Small intestine (tissue), 16 donors: ENCODE measurements at places on chromosomes 16 and 17. TPM values are rescaled to one million over a fixed set of nuclear protein-coding genes. Genes with fewer than 3 reads are reported as not detected.

DNA sequence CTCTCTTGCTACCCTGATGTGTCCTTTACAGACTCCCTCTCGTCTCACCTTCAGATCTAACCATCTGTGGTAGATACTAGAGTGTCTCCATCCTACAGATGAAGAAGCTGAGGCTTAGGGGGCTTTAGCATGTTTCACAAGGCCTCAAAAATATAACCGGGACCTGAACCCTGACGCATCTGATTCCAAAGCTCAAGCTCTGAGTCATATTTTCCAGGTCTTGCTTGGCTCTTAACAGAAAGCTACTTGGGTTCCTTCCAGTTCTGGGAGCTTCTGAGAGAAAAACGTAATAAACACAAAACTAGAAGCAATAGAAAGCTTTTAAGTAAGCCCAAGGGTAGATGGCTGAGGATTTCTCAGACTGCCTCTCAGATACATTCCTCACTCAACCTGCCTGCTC lies 224.3 kb upstream of the EEF2KMT start:
- no peaks in the 10 kb centered on the region for H3K4me1 ChIP-seq
- H3K27ac ChIP-seq: no peak overlapping the region
- no peaks in the 10 kb centered on the region for H3K36me3 ChIP-seq
- H3K4me3 ChIP-seq: no peak overlapping the region
- DNase-seq: no peak

DNA sequence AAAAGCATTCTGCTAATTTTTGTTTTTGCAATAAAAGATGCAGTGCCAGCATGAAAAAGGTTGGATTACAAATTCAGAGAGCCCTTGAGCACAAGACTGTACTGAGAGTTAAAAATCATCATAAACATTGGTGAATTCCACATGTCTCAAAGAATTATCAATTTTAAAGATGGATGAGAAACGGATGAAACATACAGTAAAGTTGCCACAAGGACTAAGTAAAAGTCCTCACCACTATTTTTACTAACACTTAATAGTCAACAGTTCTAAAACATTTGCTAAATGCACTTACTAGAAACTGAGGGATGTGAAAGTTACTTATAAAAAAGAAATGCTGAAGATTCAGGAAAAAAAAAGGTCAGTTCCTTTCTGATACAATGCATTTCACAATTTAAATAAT lies 25.8 kb upstream of the NACA2 start:
- H3K4me3 ChIP-seq: no peak overlapping the region
- no peak overlapping the region for H3K27ac ChIP-seq
- H3K27me3 ChIP-seq: no peaks in the 10 kb centered on the region
- no peaks in the 10 kb centered on the region for H3K36me3 ChIP-seq
- no peak for DNase-seq
- no peaks in the 10 kb centered on the region for H3K4me1 ChIP-seq

GRCh38 chr16:72952811-72953271 lies 95.1 kb downstream of the ZFHX3 start:
- DNase-seq: no peak
- no peak overlapping the region for H3K27ac ChIP-seq
- H3K27me3 ChIP-seq: no peaks in the 10 kb centered on the region
- no peaks in the 10 kb centered on the region for H3K4me1 ChIP-seq
- no peak overlapping the region for H3K4me3 ChIP-seq
- no peaks in the 10 kb centered on the region for H3K36me3 ChIP-seq

DNA sequence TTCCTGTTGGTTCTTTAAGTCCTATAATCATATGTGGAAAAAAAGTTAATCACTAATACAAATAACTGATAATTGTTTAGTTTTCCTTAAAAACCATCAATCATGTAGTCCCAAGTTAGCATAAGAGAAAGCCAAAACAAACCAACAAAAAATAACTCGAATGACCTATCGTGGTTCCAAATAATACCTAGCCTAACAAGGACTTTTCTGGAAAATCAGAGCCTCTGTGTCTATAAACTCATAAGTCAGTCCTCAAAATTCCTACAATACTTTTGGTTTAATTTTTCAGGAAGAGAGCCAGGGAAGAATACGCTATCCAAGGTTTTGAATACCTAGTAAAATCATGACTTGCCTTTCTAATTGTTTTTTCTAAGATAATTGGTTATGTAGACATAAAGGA lies 975.3 kb upstream of the SOX9 start:
- H3K36me3 ChIP-seq: no peaks in the 10 kb centered on the region
- no peak overlapping the region for H3K4me3 ChIP-seq
- no peak for DNase-seq
- no peak overlapping the region for H3K27ac ChIP-seq
- no peaks in the 10 kb centered on the region for H3K27me3 ChIP-seq

GRCh38 chr17:57623620-57624019 lies 121.5 kb downstream of the CCDC182 start:
- H3K4me1 ChIP-seq: no peaks in the 10 kb centered on the region
- no peak overlapping the region for H3K27ac ChIP-seq
- no peaks in the 10 kb centered on the region for H3K36me3 ChIP-seq
- DNase-seq: no peak
- no peaks in the 10 kb centered on the region for H3K27me3 ChIP-seq

DNA sequence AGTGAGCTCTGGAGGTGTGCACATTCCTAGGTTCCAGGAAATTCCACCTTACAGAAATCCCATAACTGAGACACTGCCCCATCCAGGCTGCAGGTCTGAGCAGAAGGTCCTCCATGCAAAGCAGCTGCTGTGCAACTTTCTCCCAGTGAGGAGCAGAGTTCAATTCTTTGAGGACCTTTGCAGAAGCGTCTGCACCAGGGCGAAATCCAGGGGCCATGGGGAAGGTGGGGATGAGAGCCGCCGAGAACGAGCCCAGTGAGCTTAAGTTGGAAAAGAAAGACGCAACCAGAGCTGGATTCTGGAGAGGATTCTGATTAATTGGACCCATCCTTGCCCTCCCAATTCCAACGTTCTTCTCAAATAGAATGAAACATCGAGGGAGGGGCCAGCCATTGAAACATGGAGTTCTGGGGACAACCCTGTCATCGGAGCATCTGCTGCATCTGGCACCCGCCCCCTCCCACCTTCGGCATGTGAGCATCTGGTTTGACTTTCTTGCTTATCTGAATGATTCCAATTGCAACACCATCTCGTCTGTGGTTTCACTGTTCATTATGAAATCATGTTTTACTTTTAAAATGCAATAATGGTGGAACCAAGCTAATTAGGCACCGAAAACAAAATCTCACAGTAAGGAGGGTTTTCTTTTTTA lies 190.6 kb upstream of the FOXF1 start:
- DNase-seq: no peak
- no peaks in the 10 kb centered on the region for H3K27me3 ChIP-seq
- no peak overlapping the region for H3K27ac ChIP-seq
- H3K4me3 ChIP-seq: no peak overlapping the region
- H3K4me1 ChIP-seq: no peaks in the 10 kb centered on the region

GRCh38 chr16:13780406-13781168 lies 139.4 kb upstream of the ERCC4 start:
- H3K27ac ChIP-seq: no peak overlapping the region
- H3K27me3 ChIP-seq: no peaks in the 10 kb centered on the region
- no peak overlapping the region for H3K4me3 ChIP-seq
- no peaks in the 10 kb centered on the region for H3K36me3 ChIP-seq

GRCh38 chr17:35252651-35253050 lies 9.8 kb downstream of the SLFN5 start:
- H3K4me3 ChIP-seq: no peak overlapping the region
- H3K27ac ChIP-seq: no peak overlapping the region
- no peak for DNase-seq
- H3K36me3 ChIP-seq: no peaks in the 10 kb centered on the region

- no peak for DNase-seq
- no peak overlapping the region for H3K4me3 ChIP-seq
- no peak overlapping the region for H3K27ac ChIP-seq
- H3K27me3 ChIP-seq: no peaks in the 10 kb centered on the region
- no peaks in the 10 kb centered on the region for H3K4me1 ChIP-seq
Measured at GRCh38 chr17:31085563-31085962, 9.2 kb upstream of the NF1 start.

DNA sequence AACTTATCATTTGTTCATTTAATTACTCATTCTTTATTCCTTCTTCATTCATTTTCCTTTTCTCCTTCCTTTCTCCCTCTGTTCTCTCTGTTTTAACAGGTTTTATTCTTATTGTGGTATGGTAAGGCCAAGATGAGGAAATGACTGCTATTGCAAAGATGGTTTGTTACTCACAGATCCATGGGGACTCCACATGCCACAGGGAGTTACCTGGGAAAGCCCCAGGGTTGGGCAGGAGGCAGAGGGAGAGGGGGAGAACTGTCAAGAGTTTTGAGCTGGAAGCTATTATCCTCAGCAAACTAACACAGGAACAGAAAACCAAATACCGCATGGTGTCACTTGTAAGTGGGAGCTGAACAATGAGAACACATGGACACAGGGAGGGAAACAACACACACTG lies 453.3 kb downstream of the WWOX start:
- no peaks in the 10 kb centered on the region for H3K4me1 ChIP-seq
- H3K27ac ChIP-seq: no peak overlapping the region
- no peak for DNase-seq
- no peaks in the 10 kb centered on the region for H3K36me3 ChIP-seq
- H3K27me3 ChIP-seq: no peaks in the 10 kb centered on the region

- peaks cover 2% of the 10 kb centered on the region for H3K36me3 ChIP-seq
- H3K27ac ChIP-seq: peak overlapping the region; percentile 96
- DNase-seq: no peak
Measured at GRCh38 chr17:75856062-75856756, 1.1 kb upstream of the WBP2 start.

DNA sequence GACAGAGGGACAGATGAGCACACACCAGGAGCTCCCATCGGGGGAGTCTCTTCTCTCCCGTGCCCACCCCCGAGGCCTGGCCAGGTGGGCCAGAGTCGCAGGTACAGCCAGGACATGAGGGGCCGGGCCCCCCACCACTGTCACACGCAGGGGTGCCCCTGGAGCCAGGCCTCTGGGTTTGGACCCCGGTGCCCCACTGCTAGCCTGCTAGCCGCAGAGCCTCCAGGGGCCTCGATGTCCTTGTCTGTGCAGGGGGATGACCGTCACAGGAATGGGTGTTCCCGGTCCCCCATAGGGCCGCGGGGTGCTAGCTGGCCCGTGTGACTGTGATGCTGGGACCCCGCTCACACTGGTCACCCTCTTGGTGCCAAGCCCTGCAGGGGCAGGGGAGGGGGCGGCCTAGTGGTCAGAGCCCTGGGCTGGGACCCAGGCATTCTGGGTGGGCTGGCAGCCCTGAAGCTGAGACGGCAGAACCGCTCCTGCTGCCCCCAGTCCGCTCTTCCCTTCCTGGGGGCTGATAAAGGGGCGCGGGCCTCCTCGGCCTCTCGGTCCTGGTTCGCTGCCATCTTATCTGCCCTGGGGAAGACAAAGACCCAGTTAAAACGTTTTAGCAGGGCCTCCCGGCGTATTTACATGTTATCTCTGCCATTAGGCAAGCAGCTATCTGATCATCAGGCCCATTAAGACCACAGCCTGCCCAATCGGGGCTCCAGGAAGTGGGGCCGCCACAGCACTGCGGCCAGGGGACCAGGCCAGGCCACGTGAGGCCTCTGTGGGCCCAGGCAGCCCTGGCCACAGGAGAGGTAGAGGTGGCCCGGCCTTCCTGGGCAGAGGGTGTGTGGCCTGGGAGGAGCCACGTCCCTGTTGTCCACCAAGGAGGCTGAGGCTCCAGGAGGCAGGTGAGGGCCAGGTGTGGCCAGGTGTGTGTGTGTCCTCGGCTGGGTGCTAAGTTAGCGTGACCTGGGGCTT lies 57.2 kb upstream of the ZC3H18 start:
- peak overlapping the region; percentile 70 for H3K27ac ChIP-seq
- peaks cover 6% of the 10 kb centered on the region for H3K4me1 ChIP-seq
- H3K36me3 ChIP-seq: no peaks in the 10 kb centered on the region
- peak; percentile 60 for DNase-seq

- H3K4me1 ChIP-seq: no peaks in the 10 kb centered on the region
- DNase-seq: no peak
- H3K36me3 ChIP-seq: no peaks in the 10 kb centered on the region
- H3K27me3 ChIP-seq: no peaks in the 10 kb centered on the region
- no peak overlapping the region for H3K27ac ChIP-seq
Measured at GRCh38 chr16:1481906-1482835, 6.6 kb downstream of the PTX4 start.

DNA sequence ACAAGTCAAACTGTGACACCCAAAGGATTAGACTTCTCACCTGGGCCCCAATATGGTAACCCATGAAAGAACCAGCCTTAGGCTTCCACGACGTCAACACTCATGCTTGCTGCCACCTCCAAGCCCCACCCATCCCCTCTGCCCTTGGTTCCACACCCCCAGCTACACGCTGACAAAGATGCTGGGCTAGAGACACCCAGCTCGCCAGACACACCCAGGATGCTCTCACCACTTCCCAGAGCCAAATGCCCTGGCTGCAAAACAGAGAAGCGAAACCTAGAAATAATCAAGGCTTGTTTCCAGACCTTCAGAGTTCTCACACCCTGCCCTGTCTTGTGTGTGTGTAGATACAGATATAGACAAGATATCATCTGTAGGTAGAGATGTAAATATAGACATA lies 26.0 kb upstream of the ADCY9 start:
- no peaks in the 10 kb centered on the region for H3K4me1 ChIP-seq
- H3K27ac ChIP-seq: no peak overlapping the region
- H3K27me3 ChIP-seq: no peaks in the 10 kb centered on the region
- H3K4me3 ChIP-seq: no peak overlapping the region
- no peak for DNase-seq

- peaks cover 47% of the 10 kb centered on the region for H3K4me1 ChIP-seq
- H3K36me3 ChIP-seq: peaks cover 19% of the 10 kb centered on the region
- H3K27me3 ChIP-seq: no peaks in the 10 kb centered on the region
- no peak overlapping the region for H3K27ac ChIP-seq
Measured at GRCh38 chr17:17541640-17542001, 45.4 kb upstream of the RASD1 start.

DNA sequence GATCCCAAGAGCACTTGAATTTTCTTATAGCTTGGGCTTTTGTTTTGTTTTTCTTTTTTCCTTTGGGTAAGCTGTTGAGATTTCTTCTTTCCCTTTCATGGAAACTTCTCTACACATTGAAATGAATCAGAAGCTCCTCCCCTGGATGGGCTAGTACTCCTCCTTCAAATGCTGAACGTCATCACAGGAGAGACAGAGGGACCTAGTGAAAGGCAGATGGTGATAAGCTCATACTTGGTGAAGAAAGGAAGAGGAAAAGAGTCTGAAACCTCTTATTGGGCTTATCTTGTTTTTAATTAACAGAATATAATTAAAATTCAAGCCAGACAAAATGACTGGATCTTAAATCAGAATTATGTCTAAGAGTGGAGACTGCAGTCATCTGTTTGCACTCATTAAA lies 147.3 kb downstream of the SNX11 start:
- H3K27ac ChIP-seq: no peak overlapping the region
- no peaks in the 10 kb centered on the region for H3K4me1 ChIP-seq
- H3K27me3 ChIP-seq: no peaks in the 10 kb centered on the region
- no peaks in the 10 kb centered on the region for H3K36me3 ChIP-seq
- no peak for DNase-seq

- peaks cover 4% of the 10 kb centered on the region for H3K36me3 ChIP-seq
- peaks cover 19% of the 10 kb centered on the region for H3K4me1 ChIP-seq
- no peaks in the 10 kb centered on the region for H3K27me3 ChIP-seq
- no peak overlapping the region for H3K4me3 ChIP-seq
Measured at GRCh38 chr16:48556243-48556912, 53.6 kb downstream of the N4BP1 start.

Gene NUTF2
- polyA plus RNA-seq: 104 TPM

Gene C16orf74
- 5.6 TPM for polyA plus RNA-seq

Gene EXOC7
- 47.7 TPM for polyA plus RNA-seq

Gene KRTAP4-4
- polyA plus RNA-seq: not detected

Gene RAB37
- 18.7 TPM for polyA plus RNA-seq

Gene KRTAP1-1
- not detected for polyA plus RNA-seq

Gene USP6
- not detected for polyA plus RNA-seq
